CD4-positive, alpha-beta T cell treated with Interleukin-1 beta for 1 hour (primary cell): ENCODE measurements at places on chromosomes 12 and 14.
A peak's percentile ranks its signal among the peaks of the same experiment; 100 is the strongest.

DNA sequence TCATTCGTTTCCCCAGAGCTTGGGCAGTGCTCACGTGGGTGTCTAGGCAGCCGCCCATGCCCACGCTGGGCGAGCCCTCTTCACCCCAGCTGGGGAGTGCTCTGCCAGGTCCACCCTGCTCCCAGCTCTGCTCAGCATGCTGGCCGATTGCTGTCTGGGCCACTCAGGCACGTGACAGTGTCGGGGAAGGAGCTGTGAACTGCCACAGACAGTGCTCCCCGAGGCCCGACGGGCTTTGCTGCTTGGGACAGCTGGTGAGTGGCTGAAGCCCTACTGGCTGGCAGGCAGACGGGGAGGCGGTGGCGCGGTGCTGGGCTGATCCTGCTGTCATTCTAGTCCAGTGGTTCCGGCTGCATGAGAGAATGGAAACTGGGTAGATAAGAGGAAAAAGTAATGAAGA, 15.8 kb downstream of the NOC4L start:
- DNase-seq, result no peak

GRCh38 chr12:76790564-76791552, 26.9 kb downstream of the ZDHHC17 start:
- DNase-seq, result peak; percentile 45

- DNase-seq, result no peak
Observed at GRCh38 chr12:55658635-55659391, 22.1 kb downstream of the OR10P1 start.

GRCh38 chr14:71247106-71247505, 339.8 kb downstream of the PCNX1 start:
- DNase-seq, result no peak

DNA sequence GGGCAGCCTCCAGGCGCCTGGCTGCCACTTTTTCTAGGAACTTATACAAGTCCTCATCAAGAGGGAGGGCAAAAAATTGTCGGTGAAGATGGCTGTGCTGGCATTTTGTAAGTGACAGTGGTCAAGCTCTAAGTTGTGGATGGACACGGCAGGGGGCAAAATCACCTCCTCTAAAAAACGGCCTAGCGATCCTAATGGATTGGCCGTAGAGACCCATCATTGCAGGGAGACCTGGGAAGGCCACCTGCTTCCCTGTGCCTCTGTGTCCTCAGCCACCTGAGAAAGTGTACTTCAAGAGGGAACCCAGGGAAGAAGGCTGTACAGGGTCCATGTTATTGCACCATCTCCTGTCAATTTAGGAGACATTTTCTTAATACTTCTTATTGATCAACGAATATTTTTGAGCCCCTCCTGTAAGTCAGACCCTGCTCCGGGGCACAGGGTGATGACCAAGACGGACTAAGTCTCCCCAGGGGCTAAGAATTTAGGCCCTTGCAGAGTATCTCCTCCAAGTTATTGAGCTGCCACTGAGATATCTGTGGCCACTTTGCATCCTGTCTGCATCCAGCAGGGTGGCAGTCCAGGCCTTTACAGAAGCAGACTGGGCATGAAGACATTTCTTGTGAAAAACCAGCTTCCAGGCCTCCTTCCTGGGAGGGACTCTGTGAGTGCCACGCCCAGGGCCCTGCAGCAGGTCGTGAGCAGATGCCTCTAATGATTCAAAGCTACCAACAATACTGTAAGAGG, 40.5 kb downstream of the PSMA6 start:
- peak; percentile 40 for DNase-seq

DNA sequence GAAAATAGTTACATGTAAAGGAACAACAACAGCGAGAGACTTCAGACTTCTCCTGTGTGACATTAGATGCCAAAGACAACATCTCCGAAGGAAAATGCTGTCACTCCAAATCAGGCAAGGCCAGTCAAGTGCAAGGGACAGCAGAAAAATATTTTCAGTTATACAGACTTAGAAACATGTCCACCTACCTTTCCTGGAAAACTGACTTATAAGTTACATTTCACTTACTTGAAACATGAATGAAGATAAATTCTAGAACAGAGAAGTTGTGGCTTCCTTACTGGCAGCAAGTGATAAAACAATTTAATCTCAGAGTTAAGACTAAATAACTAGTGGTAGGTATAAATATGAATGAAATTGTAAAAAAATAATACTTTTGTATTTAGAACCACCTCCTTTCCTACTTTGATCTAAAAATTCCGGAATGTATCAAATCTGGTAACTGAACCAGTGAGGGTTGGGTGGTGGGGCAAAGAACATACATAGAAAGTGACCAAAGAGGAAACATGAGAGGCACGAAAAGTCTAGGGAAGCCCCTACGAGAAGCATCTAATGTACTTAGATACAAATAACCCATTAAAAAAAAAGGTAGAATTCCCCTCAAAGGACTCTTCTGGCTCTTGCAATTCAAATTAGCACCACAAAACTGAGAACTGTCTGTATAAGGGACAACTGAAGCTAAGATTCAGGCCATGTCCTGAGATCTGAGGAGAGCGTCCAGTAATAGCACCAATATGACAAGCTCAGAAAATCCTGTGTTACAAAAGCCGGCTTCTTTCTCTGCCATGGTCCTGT, 21.2 kb downstream of the MTHFD1 start:
- DNase-seq, result no peak

DNA sequence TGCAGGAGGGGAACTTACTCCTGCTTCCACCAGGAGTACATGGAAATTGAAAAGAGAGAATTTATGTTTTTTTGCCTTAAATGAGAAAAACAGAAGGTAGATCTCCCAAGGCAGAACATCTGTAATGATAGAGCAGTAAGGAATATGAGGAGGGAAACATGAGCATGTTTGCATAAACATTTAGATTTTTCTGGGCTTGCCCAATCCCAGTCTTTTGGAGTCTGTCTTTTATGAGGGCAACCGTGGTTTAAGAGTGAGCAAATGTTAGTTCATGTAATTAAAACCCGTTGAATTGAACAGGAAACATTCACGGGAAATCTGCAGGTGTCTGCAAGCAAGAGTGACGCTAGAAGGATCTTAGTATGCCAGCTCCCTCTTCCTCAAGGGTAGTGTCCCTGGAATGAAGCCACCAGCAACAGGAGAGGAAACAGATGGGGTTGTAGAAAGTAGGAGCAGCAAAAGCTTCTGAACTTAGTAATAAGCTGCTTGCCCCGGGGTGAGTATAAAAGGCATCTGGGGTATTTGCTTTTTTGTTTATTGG, 79.3 kb downstream of the ARF6 start:
- DNase-seq, result no peak

- peak; percentile 65 for DNase-seq
Observed at GRCh38 chr14:68210729-68211299, 391.2 kb downstream of the RAD51B start.

DNA sequence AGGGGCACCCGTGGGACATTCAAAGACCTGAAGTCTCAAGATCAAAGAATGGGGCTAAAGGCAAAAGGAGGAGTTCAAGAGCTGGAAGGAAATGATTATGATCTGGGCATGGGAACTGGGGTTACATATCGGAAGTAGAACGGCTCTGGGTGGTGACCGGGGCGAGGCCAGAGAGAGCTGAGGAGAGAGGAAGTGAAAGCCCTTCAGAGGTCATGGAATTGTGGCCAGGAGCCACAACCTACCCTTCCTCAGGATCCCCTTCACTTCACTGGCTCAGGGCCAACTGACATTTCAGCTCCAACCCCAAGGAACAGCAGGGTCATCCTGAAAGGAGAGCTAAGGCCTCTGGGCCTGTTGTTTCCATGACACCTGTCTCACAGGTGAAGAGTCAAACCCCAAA, 57.8 kb downstream of the GALNT16 start:
- peak; percentile 19 for DNase-seq

DNA sequence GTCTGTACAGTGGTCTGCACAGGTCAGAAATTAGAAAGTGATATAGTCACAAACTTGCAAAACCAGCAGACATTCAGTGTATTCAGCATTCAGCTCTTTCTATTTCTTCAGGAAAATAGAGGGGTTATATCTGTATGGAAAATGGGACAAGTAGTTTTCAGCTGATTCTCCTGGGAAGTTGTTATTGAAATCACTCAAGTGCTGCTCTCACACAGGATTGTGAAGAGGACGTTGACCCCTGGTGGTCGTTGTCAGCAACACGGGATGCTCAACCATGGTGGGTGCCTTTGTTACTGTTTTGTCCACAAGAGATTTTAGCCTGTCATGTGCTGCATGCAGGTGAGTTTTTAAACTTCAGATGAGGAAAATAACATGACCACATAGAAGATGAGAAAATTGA, 981.8 kb downstream of the TMEM121 start:
- DNase-seq, result no peak

DNA sequence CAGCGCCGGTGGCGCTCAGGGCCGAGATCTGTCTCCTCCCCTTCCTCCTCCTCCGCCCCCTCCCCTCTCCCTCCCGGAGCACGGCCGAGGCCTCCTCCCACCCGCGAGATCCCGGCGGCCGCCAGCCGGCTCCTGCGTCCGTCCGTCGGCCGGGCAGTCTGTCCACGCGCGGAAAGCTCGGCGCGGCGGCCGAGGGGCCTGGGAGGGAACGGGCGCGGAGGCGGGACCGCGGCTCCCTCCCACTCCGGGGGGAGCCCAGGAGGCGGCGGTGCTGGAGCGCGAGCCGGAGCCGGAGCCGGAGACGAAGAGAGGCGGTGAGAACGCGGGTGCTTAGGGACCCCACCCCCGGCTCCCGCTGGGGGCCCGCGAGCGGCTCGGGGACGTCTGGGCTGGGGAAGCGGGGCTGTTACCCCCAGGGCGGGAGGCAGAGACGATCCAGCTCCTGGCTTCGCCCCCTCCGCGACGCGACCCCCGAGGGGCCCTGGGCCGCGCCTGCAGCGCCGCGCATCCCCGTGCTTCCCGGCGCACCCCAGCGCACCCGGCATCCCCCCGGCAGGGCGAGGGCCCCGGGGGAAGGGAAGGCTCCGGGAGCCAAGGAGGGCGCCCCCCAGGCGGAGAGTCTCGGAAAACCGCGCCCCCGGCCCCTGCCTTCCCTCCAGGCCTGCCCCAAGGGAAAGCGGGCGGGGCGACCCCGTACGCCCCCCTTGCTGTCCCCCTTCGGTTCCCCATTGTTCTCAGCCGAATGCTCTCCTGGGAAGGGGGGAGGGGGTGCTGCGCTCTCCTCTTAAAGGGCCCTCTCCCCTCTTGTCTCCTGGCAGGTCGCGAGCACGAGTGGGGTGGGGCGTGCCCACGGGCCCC, at the start of gene DTX1:
TSS of gene DTX1 (plus strand) at position 100 of the 858 bp plus-strand sequence. CDS start 1,463 bp downstream, outside the sequence.
- peak; percentile 38 for DNase-seq

DNA sequence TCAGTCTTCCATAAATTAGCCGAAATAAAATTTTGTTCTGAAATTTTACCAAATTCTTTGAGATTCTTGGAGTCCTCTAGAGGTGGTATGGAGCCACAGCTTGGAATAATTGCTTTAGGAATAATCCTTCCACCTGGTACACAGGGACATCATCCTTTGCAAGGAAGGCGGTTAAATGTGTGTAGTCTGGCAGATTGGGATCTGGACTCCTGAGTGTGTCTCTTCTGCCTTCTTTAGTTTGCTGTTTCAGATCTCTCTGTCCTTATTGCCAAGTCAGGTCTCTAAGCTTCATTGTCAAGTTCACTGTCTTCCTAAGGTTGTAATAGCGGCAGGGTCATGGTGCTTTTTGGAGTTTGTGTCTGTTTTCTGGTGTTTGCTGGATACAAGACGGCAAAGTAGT, 393.9 kb upstream of the RGS6 start:
- no peak for DNase-seq

DNA sequence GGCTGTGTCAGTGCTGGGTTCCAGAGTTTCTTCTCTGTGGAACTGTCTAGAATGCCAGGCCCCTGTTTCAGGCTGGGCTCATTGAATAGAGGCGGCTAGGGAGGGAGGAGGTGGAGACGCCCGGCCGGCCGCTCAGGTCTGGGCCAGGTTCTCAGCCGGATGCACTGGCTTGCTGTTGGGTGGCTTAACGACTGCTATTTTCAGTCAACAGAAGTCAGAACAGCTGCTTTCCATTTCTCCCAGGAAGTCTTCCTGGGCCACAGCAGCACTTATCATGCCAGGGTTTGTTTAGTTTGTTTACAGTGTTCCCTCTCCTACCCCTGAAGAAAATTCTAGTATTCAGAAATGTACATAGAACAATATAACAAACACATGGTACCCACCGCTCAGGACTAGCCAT, 26.0 kb upstream of the VPS37B start:
- no peak for DNase-seq

- DNase-seq, result no peak
Observed at GRCh38 chr12:31466768-31467167, 124.2 kb downstream of the DENND5B start.

DNA sequence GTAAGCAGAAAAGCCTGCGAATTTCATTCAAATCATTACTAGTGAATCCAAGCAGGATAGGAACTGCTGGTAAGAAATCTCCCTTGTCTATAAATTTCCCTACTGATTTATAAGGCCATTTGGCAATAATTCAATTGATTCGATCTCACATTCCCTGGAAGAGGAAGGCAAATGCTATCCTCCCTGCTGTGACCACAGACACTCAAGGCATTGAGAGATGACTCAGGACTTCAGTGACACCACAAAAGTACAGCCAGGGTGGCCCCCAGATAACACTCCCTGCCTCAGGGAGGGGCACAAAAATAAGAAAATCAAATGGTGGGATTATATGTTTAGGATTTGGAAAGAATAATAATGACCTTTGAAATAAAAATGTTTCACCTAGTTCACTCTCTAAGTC, 162.7 kb downstream of the GRIP1 start:
- no peak for DNase-seq

DNA sequence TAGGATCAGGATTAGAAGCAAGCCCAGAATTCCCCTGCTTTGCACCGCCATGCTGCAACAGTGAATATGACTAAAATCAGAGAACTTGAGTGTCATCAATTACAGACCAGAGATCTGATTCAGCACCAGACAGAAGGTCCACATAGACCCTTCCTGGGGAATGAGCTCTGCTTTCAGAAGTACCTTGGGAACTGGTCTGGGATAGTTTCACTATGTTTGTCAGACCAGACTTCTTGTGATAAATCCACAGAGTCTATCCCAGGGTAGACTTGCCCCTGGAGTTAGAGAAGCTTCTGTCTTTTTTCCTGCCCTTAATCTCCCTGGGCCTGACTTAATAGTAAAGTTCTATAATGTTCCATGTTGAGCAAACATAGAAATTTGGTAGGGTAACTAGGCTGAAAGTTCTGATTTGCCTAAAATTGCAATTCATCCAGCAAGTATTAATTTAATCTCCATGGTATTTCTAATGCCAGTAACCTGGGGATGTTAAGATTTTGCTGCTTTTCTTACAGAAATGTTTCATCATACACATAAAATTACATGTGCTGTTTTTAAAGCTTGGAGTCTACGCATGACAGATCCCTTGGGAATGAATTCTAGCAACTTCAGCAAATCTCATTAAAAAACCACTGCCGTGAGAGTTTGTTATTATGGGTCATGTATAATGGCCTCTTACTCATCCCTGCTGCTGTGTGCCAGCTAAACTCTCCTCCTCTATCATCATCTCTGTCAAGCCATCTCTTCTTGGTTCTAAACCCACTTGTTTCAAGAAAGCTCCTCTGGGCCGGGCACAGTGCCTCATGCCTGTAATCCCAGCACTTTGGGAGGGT, 61.3 kb upstream of the METAP2 start:
- DNase-seq, result no peak

- no peak for DNase-seq
Observed at GRCh38 chr12:3842517-3842916, 30.7 kb downstream of the PARP11 start.

GRCh38 chr14:59313144-59313651, 124.7 kb downstream of the DAAM1 start:
- DNase-seq, result no peak
